ENCODE measurements at places on chromosomes 5 and 9.

DNA sequence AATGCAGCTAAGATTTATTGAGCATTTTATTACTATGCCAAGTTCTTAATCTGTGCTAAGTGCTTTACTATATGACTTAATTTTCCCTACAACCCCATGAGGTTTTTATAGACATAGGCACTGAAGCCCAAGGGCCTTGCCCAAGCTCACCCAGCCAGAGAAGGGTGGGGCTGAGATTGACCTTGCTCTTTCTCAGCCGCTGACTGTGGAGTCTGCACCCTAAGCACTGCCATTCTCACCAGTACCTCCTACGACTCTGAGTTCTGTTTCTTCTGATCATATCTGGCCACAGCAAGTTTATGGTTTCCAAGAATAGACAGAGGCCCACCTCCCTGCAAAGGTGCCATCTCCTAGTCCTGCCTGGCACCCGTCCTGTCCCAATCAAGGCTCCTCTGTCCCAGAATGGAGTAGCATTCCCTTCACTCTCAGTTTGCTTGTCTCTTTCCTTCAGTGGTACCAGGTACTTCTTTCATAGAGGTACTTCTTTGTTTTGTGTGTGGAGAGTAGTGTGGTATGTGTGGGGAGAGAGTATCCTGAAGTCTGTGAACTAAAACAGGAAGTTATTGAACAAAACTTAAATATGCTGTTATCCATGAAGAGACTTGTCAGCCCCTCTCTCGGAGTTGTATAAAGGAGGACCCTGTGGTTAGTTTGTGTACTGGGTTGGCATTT, 42.6 kb downstream of the CSF1R start:
- no peak for DNase-seq

DNA sequence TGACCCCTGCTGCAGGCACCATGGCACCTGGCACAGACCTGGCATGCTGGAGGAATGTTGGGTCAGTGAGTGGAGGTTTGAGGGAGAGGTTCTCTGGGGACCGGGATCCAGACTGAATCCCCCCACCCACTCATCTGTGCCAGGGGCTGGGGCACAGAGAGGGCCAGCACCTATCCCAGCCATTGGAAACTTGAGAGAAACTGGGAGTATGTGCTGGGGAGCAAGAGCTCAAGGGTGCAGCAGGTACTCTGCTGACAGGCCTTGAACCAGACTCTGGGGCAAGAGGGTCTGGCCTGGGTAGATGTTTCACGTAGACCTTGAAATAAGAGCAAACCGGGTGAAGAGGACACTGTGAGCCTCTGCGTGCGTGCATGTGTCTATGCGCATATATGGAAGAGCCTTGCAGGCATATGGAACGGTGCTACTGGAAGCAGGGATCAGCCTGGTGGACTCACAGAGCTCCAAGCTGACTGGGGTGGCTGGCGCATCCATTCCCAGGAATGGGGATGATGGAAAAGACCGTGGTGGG, 8.8 kb downstream of the FGF18 start:
- no peak for DNase-seq

DNA sequence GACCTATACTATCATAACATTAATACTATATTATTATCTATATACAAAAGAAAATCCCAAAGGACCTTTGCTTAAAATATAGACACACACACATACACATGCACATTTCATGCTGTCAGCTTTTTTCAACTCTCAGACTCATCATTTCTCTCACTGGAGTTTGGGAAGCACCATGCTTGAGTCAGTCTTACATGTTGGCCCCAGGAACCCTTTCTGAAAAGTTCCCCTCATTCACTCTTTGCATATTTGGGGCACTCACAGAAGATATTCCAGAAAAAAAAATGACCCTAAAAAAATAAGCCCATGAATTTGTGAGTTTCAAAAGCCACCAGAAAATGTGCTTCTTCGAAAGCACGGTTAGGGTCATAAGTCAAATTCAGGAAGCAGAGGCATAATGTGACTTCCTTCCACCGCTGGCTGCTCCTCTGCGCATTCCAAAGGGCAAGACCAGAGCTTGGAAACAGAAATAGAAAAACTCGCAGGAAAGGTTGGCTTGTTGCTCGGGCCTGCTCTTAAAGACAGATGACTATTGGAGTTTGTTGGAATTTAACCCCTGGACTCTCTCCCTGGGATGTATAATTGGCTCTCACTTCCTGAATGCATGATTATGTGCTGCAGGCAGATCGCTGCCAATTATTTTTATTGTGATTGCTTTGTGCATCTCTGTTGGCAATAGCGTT, 129.7 kb upstream of the IQGAP2 start:
- DNase-seq, result no peak

- peak; percentile 25 for DNase-seq
Measured at GRCh38 chr5:40441733-40442132, 238.0 kb upstream of the PTGER4 start.

GRCh38 chr9:27425827-27426510, 98.1 kb upstream of the IFNK start:
- no peak for DNase-seq

DNA sequence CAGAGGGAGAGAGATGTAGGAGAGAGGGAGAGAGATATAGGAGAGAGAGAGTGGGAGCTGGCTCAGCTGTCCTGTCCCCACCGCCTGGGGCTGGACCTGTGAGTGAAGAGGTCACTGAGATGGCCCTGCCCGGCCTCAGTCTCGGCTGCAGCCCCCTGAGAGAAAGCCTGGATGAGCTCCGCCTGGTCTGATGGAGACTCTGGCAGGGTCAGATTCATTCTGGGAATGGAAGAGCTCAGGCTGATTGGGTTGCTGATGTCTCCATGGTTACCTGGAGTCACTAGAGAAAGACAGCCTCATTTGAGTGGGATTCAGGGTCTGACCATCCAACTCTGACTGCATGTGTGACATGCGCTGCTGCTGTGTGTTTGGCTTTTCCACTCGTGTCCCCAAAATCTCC, 27.1 kb upstream of the SEMA4D start:
- no peak for DNase-seq

- no peak for DNase-seq
Measured at GRCh38 chr9:86253577-86253976, 5.9 kb downstream of the C9orf153 start.

DNA sequence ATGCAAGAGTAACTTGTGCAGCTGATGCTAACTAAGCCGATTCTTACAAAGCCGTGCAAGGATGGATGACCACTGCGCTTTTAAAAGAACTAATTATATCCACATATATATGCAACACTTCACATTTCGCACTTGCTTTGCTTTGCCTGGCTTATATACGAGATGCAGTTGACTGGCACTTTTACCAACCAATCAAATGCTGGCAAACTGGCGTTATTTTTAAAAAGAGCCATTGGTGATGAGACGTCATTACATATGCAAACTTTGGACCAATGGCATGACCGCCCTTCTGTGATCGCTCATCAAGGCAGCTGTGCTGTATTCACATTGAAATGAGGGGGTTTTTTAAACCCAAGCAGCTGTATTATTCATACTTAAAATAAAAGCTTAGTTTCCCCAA, 1147.7 kb upstream of the WWC1 start:
- no peak for DNase-seq

GRCh38 chr9:128393970-128394369, 22.8 kb downstream of the URM1 start:
- DNase-seq, result no peak

GRCh38 chr5:89850513-89850865, 559.1 kb downstream of the CETN3 start:
- DNase-seq, result no peak

DNA sequence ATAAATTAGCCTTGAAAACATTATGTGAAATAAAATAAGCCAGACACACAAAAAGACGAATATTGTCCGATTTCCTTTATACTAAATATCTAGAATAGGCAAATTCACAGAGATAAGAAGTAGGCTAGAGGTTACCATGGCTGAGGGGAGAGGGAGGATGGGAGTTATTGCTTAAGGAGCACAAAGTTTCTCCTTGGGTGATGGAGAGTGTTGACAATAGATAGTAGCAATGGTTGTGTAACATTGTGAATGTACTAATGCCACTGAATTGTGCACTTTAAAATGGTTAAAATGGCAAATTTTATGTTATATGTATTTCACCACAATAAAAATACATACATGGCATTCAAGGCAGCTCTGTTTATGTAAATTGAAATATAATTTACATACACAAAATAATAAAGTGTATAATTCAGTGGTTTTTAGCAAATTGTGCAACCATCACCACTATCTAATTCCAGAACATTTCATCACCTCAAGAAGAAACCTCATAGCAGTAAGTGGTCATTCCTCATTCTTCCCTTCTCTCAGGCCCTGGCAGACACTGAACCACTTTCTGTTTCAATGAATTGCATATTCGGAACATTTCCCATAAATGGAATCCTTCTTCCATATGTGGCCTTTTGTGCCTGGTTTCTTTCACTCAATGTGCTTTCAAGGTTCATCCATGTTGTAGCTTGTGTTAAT, 59.2 kb downstream of the NDST1 start:
- no peak for DNase-seq

DNA sequence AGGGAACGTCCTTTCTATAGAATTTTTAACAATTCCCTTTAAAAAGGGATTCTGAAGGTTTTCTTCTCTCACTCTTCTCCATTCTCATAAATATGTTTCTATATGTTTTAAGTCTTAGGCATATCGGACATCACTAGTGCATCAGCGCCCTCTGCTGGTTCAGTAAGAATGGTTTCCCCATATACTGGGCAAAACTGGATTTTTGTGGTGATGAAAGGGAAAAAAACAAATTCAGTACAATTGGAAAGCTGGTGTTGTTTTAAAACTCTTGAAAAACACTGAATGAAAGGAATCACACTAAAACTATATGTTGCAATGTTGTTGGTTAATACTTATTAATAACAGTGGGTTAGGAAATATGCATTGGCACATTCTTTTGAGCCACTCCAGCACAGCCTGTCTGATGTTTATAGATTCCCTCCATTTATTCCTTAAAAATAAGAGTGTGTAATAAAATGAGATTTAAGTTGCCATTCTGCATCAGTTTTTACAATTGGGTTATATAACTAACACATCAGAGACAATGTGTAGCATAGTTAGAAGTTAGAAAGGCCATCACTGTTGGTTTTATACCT, 15.8 kb downstream of the CWC27 start:
- peak; percentile 61 for DNase-seq

- DNase-seq, result peak; percentile 21
Measured at GRCh38 chr5:43038496-43038989, 1.6 kb downstream of the ANXA2R start.

- DNase-seq, result no peak
Measured at GRCh38 chr5:176155922-176156359, 82.3 kb upstream of the SIMC1 start.

DNA sequence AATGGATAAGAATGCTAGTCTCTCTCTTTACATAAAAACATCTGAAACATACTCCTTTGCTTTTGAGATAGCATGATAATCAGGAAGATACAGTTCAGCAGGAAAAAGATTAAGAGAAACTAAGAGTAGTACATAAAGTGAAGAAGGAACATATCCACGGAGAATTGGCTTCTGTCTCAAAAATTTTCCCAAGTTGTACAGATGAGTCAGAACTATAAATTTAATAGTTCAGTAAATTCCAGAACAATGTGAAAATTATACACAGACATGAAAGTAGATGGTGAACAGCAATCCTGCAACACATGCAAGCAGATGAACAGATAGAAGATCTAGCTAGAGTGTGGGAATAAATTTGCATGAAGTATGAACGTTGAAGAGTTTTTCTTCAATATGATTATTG, 691.4 kb upstream of the RIOK2 start:
- no peak for DNase-seq

GRCh38 chr5:147327421-147327820, 92.6 kb downstream of the STK32A start:
- DNase-seq, result no peak

DNA sequence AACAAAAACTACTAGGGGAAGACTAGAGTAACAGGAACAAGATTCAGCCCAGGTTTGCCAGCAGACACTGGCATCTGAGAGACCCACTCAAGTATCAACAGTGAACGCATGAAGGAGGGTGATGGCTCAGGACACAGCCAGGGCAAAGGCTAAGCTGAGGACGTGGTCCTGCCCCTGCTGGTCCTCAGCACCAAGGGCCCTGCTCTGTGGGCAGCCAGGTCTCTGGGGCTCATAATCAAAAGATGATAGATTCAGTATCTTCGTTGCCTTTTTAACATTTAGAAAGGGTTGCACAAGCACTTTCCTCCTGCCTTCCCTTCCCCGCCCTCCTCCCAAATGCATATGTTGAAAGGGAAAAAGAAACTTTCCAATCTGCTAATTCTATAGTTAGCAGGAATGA, 31.5 kb downstream of the MACROH2A1 start:
- no peak for DNase-seq
